Skeletal muscle cell (primary cell): ENCODE measurements at places on chromosomes 6 and 20.

- no peak for DNase-seq
These were observed 5.0 kb upstream of the MPC1 start for GRCh38 chr6:166387642-166388289.

DNA sequence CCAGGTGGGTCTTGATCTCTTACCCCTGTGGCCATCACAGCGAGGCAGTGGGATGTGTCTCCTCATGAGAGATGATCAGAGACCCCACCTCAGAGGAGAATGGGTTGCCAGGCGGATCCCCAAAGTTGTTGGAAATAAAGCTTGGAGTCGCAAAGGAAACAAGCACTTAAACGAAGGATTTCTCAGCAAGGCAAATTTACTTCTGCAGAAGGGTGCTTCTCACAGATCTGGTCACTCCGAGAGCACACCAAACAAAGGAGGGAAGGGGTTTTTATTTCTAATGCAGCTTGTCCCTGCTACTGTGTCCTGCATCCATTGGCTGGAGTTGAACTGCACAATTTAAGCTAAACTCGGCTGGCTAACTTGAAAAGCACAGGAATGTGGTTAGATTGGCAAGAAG lies 466.6 kb upstream of the EYS start:
- no peak for DNase-seq

DNA sequence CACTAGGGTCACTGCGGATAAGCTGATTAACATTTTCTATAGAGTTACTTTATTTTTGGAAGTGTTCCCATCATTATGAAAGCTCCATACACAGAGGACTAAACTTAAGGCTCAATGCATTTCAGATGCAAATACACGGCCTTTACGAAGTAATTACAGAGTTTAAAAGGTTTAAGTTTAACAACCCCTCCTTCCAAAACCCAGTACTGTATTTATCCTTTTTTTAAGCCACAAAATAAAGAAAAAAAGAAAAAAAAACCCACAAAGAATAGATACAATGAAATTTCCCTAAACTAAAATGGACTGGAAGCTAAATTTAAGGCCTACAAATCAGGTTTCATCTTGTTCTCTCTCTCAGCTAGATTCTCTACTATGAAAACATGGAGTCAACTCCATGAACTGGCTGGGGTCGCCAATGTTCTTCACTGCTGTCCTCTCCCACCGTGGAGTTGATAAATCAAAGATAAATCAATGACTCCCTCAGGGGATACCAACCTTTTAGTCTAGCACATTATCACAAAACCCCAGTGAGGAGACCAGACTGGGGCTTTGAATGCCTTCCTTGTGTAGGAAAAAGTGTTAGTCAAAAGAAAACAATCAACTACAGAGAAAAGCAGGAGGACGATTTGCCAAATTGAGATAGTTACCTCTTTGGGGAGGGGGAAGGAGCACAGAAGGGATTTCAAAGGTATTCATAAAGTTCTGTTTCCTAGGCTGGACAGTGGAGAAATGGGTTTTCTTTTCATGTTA lies 52.5 kb downstream of the TNFRSF21 start:
- no peak for DNase-seq

DNA sequence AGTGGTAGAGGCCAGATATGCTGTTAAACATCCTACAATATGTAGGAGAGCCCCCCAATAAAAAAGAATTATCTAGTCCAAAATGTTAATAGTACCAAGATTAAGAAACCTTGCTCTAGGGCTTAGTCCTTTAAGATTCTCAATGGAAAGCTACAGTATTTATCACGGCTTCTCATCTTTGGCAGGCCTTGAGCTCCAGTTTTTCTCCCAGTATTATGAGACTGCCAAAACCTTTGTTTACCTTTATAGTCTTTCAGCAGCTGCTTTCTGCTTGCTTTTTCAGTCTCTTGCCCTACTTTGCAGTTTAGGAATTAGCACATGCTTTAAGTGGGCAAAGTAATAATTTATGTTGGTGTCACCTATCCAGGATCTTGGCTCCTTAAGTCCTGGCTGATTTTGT lies 59.7 kb downstream of the NHLRC1 start:
- DNase-seq: no peak

DNA sequence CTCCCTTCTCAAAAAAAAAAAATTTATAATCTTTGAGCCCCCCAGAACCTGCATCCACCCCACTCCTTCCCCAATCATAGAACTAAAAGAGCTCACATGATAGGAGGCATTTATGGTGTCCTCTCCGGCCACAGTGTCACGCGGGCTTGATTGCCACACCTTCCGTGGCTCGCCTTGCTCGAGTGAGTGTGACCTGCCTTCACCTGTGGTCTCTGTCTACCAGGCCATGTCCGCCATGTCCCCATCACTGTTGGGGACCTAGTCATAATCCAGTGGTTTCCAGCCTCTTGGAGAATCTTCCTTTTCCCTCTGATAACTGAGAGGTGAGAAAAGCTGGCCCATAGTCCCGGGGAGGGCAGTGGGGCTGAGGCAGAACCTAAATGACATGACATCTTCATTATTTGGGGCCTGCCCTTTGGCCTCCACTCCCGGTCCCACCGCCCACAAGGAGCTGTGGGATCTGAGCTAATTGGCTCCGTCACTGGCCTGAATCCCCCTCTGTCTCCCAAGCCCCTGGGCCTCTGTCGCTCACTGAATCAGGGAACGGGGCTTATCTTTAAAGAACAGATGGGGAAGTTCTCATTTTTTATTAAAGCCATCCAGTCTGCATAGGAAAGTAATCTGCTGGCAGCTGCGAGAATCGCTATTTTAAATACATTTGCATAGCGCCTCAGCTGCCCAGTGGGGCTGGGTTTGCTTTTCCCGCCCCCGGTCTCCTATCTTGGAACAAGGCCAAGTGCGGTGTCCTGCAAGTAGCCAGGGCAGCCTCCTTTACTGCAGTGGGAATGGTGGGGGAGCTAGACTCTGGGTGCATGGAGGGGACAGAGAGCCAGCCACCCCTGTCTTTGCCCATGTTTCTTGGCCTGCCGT lies 197.6 kb upstream of the PMEPA1 start:
- no peak for DNase-seq

DNA sequence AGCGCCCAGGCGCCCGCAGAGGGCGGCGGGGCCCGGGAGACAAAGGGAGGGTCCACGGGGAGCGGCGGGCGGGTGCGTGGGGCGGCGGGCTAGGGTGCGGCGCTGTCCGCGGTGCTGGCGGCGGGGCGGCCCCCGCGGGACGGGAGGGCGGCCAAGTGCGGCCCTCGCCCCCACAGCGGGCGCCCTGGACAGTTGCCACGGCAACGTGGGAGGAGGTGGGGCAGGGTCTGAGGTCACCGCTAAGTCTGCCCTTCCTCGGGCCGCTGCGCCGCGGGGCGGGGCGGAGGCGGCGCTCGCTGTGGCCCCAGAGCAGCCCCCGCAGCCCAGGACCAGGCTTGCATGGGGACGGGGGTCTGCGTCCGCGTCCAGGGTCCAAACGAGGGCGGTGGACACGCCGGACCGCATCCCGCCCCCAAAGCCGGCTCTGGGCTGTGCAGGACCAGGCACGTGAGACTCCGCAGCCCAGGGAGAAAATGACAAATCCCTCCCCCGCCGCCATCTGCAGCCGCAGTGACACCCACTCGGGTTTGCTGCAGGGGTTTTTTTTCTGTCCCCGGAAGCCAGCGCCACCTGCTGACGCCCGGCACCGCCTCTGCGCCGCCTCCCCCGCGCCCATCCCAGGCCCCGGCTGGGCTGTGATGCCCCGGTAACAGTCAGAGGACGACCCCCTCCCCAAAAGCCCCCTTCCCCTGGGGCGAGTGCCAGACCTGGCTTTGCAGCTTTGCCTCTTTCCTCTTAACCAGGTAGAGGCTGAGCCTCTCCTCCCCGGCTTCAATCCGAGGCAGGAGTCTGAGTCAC lies 36.8 kb downstream of the YTHDF1 start:
- DNase-seq: no peak
